ENCODE measurements at places on chromosomes 11 and 22.

- DNase-seq, result peak; percentile 70
Observed at GRCh38 chr22:22770280-22770871, 117.2 kb upstream of the IGLL5 start.

DNA sequence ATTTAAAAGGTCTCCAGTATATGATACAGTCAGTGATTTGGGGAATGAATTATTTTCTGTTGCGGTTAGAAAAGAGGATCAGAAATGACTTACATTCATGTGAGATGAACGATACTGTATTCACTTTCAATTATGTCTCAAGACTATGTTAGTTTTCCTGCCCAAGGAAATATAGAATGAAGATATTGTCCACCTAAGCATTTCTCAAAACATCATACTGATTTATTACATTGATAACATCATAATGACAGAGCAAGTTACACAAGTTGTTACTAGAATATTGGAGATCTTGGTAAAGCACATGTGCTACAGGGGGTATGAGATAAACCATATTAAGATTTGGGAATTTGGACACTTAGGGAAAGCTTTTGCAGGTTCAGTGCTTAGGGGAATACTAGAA is 67.8 kb upstream of the OR9G4 start:
- no peak for DNase-seq

DNA sequence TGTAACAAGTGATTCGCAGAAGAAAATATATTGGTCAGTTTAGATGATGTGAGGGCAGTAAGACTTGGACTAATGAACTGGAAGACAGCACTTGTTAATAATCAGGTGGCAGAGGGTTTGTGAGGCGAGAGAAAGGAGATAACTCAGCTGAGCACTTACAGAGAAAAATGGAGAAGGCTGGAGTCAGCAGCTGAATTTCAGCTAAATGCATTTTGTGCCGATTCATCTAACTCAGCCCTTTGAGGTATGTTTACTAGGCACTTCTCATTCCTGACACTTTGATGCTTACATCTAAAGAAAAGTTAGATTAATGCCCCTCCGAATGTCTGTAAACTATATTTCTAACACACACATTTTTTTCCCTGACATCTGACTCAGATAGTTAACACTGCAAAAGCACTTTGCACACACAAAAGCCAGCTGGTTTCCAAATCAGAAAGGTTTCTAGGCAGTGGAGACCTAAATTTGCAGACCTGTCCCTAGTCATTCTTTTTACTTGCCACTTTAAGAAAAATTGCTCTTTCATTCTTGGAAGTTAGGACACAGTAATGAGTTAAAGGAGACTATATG is 859.5 kb upstream of the CCDC90B start:
- DNase-seq, result no peak

DNA sequence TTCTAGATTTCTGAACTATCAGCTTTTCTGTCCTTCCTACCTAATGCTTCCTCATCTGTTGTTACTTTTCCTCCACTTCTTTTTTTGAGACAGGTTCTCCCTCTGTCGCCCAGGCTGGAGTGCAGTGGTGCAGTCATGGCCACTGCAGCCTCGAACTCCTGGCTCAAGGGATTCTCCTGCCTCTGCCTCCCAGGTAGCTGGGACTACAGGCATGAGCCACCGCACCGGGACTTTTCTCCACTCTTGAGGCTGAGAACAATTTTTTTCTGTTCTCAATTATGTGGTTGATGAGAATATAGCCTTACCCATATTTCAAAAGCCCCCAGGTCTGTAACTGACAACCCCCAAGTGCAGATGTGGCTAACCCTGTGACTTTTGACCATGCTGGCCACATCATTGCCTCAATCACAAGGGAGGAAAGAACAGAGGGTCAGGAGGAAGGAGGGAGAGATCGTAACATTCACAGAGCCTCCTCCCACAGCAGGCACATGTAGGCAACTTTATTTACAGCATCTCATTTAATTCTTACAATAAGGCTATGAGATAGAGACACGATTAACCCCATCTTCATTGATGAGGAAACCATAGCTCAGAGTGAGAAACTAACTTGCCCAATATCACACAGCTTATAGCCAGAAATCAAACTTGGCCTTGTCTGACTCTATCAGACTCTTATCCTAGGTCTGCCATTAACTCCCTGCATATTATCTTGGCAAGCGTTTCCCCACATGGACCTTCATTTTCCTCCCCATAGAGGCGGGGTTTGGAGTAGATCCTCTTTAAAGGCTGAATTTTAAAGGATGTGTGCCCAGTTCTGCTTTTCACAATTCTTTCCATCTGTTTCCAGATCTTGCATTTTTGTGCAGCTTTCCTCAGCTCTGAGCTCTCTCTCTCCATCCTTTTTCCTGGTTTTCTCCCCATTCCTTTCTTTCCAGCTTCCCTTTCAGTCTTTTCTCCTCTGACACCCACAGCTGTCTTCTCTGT is 9.6 kb downstream of the POU2F3 start:
- DNase-seq, result no peak

DNA sequence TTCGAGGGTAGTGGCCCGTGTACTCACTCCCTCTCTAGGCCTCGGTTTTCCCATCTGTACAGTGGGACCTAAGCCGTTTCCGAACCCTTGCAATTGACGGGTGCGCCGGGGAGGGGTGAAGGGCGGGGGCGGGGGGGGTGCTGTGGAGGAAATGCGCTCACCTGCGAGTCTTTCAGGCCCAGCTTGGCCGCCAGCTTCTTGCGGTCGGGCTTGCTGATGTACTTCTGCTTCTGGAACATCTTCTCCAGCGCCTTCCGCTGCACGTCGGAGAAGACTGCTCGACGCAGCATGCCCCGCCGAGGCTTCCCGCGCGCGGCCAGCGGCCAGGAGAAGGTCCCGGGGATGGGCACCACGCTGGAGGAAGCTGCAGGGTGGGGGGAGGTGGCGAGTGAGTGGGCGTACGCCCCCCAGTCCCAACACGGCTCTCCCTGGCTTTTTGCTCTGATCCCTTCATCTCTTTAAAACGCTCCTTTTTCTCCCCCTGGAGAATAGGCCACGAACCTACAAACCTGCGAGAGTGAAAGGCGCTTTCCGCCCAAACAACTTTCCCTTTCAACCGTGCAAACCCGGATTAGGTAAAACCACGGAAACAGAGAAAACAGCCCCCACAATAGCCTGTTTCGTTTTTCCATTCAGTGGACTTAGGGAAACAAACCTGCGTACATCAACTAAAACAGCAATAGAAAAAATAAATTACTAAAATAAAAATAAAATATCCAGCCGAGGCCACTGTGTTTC is 3.2 kb downstream of the DBX1 start:
- DNase-seq, result peak; percentile 42

DNA sequence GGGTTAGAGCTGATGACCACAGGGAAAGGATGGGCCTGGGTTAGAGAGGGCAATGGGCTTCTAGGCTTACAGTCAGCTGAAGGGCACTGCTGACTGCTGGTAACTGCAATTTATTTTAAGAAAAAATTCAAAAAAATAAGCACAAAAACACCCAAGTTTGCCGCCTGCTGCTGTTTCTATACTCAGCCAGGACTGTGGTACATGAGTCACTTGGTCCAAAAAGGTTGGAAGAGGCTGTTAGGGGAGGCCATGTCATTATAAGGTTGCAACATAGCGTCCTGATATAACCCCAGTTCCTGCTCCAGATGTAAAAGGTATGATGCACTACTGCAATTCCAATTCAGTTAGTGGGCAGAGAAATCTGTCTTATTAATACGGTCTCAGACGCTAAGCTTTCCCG is 98.9 kb downstream of the ETS1 start:
- DNase-seq, result no peak

- no peak for DNase-seq
Observed at GRCh38 chr11:46183819-46184218, 62.6 kb upstream of the PHF21A start.

DNA sequence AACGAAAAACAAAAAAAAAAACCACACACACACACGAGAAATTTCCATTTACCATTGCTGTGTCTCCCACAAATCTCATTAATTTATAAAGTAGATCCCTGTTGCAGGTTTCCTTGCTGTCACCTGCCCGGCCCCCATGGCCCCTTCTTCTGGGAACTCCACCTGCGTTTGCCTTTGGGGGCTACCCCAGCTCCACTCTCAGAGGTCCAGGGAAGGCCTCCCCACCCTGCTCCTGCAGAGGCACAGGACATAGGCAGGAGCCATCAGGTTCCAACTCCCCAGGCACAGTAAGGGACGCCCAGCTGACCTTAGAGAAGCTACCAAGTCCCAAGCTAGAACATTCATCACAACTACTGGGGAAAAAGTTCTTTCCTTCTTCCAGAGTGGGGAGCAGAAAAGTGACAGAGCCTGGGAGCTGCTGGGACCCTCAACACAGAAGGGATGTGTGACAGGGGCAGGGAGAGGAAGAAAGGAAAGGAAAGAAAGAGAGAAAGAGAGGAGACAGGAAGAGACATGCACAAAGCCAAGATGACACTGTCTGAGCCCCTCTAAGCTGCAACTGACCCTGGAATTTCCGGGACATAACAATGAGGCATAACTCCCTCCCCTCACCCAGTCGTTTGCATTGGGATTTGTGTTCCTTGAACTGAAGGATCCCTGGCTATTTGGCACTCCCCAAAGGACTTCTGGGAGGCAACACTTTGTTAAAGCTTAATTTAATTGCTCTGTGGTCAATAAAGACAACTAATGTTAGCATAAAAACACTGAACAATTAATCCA is 175.7 kb downstream of the SHANK2 start:
- no peak for DNase-seq

DNA sequence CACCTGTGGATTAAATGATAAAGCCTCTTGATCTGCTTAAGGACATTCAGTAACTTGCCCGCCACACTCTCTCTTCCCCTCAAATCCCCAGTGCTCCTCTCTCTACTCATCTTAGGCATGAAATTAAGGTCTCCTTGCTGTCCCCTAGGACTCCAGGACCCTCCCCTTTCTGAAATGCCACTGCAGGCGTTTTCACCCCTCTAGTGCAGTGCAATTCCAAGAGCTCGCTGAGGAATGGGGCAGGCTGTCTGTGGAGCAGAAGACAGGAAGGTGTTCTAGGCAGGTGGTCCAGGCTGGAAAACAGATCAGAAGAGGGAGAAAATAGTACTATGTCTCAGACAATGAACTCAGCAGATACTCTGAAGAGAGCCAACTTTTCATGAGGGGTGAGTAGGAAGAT is 55.8 kb upstream of the ARHGAP42 start:
- DNase-seq, result no peak

GRCh38 chr11:43130616-43131015 is 181.2 kb upstream of the API5 start:
- DNase-seq, result peak; percentile 53

DNA sequence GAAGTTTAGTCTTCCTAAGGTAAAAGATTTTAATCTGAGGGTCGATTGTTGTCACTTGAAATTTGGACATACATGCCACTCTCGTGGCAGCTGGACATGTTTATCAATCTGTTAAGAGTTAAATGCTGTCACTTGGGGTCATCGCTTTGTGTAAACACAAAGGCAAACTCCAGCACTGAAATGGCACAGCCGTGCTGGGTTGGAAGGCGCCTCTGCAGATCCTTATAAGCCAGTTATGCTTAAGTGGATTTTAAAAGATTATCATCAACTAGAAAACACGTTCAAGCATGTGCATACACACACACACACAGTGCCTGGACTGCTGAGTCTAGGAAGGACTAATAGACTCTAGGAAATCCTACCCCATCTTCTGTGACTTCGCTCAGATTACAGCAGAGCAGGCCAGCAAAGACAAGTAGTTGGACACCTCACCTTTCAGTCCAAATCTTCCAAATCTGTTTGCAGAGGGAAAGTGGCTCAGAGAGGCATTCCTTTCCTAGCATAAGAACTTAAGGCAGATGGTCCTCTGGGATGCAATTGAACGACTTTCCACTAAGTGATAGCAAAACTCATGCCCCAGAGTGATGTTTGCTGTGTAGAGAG is 83.7 kb downstream of the CACNG2 start:
- DNase-seq, result no peak

DNA sequence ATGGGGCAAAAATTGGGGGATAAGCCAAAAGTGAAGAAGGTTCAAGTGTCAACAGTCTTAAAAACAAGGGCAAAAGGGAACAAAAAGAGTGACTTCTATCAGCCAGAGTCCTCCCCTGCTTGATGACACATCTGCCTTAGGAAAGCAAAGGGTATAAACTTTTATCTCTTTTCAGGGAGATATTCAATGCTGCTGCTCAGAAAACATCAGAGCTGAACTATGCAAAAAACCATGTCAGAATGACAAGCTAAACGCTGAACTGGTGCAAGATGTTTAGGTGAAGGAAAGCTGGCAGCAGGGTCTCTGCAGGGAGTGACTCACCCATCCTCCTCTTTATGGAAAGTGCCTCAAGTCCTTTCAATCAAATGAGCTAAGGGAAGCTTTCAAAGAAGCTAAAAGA is 24.7 kb downstream of the ALG9 start:
- DNase-seq, result no peak

DNA sequence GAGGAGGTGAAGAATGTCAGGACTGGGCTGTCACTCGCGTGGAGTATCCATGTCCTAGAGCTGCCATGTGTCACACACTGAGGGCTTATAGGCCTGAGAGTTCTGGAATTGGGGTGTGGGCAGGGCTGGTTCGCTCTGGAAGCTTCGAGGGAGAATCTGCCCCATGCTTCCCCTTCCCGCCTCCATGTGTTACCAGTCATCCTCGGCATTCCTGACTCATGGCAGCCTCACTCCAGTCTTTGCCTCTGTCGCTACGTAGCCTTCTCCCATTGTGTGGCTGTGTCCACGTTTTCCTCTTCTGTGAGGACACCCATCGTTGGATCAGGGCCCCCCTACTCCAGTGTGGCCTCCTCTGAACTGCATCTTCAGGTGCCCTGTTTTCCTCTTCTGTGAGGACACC is 301.2 kb downstream of the TBC1D22A start:
- DNase-seq, result no peak

- DNase-seq, result peak; percentile 80
Observed at GRCh38 chr11:113384551-113384950, 3.0 kb upstream of the ANKK1 start.

GRCh38 chr11:70289582-70289981 is 19.1 kb downstream of the PPFIA1 start:
- DNase-seq, result no peak

DNA sequence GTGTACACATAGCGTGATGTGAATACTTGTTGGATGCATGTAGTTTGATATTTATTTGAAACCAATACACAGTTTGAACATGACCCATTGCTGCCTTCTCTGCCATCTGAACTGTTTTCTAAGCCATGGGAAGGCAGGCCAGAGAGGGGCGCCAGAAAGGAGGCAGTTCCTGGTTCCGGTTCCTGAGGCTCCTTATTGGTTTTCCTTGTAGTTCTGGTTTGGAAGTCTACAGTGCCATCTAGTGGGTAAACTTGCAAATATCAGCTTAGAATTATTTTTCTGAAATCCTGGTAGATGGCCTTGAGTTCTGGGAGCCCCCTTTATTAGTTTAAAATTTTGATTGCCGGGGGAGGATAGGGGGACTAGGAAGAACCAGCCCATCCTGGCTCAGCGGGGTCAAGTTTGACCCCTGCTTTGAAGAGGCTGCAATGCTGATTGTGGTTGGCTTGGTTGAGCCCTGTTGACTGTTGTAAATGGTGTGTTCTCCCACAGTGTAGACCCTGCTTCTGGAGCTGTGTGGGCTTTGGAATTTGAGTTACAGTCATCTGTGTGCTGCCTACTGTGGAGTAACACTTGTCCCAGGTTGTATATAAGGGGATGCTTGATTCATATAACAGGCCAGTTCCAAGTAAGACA is 48.4 kb downstream of the GRAMD1B start:
- DNase-seq, result peak; percentile 88
